ENCODE measurements at places on chromosomes 6 and 20.

DNA sequence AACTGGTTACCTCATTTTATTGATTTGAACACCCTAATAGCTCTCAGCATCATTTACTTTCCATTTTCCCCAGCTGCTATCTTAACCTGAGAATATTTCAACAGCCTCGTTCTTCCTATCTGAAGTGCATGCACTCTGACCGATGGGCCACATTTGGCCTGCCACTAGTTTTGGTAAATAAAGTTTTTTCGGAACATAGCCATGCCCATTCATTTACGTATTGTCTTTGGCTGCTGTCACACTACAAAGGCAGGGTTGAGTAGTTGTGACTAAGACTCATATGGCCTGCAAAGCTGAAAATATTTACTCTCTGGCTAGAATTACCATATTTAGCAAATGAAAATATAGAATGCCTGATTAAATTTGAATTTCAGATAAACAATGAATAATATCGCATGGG, 10.8 kb downstream of the ADGRF4 start:
- no peak for DNase-seq

DNA sequence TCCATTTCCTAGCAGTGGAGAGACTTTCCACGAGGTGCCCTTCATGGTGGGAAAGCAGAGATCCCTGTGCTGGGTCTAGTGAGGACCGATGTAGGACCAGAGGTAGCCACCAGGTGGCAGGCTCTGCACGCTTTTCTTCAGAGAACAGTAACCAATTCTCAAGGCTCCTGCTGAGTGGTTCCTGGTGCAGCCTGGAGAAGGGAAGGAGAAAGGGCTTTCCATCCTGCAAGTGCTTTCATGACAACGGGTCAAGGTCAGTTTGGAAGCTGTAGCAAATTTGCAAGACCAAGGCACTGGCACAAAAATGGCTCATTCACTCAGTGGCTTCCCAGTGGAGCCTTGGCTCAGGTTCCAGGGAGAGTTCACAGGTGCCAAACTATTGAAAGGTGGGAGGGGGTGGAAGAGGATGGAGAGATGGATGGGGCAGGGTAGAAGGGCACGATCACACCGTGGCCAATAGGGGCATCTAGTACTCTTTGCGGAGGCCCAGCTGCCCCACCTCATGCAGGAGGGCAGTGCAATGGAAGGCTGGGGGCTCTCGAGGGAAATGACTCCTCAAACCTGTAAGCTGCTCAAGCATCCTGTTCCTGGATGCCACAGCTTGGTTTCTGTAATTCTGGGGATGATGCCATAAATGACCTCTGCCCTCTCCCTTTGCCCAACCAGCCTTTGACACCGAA, 25.5 kb upstream of the KCNK16 start:
- DNase-seq: peak; percentile 84

DNA sequence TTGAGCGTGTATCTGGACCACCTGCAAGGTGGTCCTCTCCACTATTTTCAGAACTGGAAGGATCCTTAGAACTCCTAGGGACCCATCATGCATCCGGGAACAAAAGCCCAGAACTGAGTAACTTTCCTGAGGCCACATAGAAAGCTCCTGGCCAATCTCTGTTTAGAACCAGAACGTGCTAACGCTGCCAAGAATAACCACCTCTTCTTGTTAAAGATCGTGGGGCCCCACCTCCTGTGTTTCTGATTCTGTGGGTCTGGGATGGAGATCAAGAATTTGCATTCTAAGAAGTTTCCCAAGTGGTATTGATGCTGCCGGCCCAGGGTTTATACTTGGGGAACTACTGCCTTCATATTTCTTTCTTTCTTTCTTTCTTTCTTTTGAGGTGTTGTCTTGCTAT, 13.3 kb downstream of the CD40 start:
- no peak for DNase-seq

DNA sequence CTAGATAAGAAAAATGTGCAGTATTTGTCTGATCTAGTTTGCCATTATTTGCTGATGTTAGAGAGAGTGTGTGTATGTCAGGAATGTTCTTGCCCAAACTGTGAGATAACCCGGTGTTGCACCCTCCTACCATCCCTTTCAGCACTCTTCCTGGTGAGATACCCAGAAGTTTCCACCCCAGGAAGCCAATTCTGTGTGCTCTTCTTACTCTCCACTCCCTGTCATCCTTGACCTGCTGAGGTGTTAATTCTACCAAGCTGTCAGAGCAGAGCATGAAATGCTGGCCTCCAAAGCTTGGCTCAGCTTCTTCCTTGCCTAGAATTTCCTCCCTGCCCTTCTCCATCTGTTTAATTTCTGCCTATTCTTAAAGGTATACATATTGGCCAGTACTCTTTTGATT, 237.3 kb upstream of the CNR1 start:
- DNase-seq: no peak

DNA sequence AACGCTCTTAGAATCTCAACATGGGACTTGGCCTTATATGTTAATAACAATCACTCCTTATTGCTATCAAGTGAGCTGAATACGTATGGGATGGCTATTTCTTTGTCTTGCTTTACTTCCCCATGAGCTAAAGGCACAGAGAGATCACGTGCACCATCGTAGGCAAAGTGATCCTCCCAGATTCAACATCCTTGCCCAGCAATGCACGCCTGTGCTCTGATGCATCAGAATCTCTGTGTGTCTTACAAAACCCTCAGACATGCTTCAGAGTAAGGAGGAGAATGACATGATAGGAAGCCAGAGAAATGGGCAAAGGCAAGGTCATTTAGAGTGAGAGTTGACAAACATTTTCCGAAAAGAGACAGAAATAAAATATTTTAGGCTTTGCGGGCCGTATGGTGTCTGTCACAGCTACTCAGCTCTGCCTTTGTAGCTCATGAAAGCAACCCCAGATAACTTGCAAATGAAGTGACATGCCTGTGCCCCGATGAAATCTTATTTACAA, 277.6 kb upstream of the CDH4 start:
- DNase-seq: no peak

DNA sequence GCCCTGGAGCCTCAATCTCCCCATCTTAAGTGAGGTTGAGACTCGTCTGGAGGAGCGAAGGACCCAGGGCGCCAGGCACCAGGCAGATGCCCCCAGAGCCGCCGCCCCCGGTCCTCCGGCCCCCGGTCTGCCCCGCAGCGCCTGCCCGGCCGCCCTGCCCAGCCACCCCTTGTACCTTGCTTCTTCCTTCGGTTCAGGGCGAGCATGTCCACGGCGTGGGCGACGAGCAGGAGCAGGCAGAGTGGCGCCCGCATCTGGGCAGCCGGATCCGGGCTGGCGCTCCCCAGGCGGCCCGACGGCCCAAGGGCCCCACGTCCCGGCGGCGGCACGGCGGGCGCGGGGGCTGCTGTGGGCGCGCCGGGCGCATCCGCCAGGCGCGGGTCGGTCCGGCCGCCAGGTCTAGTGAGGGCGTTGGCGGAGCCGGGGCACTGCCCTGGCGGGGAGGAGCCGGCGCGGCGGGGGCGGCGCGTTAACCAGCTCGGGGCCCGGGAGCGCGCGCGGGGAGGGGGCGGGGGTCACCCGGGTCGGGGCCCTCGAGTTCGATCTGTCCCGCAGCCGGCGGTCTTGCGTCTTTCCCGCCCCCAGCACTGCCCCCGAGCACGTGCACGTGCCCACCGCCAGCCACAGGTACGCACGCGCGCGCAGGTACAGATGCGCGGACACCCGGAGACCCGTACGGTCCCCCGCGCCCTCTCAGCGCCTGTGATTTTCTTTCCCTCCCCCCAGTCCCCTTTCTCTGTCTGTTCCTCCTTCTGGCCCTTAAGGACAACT, at the start of gene RSPO4:
Gene RSPO4, minus strand, starts transcription at position 401 of the 771 bp plus-strand sequence. Its CDS starts 147 bp downstream, at position 254.
- DNase-seq: peak; percentile 86

- DNase-seq: no peak
Measured at GRCh38 chr6:20001286-20001685, 164.1 kb downstream of the ID4 start.

DNA sequence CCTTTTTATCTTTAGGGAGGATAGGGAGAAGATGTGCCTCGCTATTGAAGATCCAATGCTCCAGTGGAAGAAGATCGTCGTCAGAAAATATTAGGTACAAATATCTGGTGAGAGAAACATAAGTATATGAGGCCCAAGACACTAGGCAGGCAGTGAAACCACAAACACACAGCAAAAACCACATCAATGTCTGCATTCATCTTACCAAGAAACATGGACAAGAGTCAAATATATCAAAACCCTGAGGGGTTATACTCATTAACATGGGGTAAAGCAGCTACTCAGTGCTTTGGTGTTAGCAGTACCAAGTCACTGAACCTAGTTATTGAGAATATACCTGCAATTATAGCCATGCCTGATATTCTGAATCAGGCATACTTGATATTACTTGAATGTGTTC, 101.4 kb upstream of the FAM184A start:
- no peak for DNase-seq

GRCh38 chr20:2800521-2801285, at the start of gene CPXM1:
TSS of gene CPXM1 (minus strand) at chr20:2800627. CDS start at chr20:2800572, 55 bp downstream.
- DNase-seq: peak; percentile 98

- no peak for DNase-seq
Measured at GRCh38 chr6:71902261-71902660, 15.9 kb downstream of the RIMS1 start.

GRCh38 chr6:137867685-137868509, 838 bp downstream of the TNFAIP3 start:
- DNase-seq: no peak

- peak; percentile 48 for DNase-seq
Measured at GRCh38 chr20:4113615-4114603, 98.6 kb upstream of the RNF24 start.

GRCh38 chr6:98384801-98385200, 449.6 kb upstream of the POU3F2 start:
- DNase-seq: no peak

GRCh38 chr20:51678026-51678697, 90.0 kb downstream of the ATP9A start:
- peak; percentile 84 for DNase-seq

DNA sequence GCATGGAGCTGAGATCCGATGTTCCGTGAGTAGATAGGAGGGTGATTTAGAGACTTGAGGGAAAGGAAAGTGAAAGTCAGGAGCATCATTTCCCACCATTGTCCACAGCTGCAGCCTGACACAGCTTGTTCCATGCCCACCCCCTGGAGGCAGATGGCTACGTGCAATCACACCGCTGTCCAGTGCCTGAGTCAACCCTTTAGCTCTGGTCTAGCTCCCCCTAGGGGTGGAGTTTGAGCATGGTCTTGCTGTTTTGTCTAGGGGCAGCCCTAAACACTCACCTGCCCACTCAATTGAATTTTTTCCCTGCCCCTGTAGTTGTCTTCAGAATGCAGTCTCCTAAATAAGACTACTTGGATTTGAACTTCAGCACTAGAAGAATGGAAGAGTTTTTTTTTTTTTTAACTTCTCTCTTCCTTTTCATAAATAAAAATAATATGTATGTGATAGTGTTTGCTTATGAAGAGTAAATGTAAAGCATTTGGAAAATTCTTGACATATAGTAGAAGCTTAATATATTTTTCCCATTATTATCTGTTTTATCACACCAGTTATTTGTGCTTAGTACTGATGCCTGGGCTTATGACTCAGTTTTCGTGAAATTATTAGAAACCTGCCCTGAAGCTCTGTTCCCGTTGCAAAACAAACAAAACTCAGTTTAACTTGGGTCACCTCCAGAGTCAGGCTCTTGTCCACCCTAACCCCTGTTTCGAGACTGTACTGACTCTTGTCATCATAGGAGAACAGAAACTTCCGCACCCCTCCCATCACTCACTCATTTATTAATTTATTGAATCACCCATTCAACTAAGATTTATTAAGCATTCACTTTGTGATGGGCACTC, 814.8 kb downstream of the MAFB start:
- peak; percentile 53 for DNase-seq

GRCh38 chr6:133079901-133080300, 161.3 kb upstream of the EYA4 start:
- no peak for DNase-seq

DNA sequence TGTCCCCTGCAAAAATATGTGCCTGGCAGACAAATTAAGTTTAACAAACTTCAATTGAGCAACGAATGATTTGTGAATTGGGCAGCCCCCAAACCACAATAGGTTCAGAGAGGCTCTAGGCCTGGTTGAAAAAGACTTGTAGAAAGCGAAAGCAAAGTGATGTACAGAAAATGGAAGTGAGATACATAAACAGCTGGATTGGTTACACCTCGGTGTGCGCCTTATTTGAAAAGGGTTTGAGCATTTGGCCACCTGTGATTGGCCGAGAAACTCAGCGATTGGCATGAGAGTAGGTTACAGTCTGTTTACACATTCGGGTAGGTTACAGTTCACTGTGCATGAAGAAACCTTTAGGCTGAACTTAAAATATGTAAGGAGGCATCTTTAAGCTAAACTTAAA, 136.9 kb downstream of the CD83 start:
- DNase-seq: no peak

GRCh38 chr6:111210194-111210728, 123.0 kb downstream of the SLC16A10 start:
- peak; percentile 61 for DNase-seq

DNA sequence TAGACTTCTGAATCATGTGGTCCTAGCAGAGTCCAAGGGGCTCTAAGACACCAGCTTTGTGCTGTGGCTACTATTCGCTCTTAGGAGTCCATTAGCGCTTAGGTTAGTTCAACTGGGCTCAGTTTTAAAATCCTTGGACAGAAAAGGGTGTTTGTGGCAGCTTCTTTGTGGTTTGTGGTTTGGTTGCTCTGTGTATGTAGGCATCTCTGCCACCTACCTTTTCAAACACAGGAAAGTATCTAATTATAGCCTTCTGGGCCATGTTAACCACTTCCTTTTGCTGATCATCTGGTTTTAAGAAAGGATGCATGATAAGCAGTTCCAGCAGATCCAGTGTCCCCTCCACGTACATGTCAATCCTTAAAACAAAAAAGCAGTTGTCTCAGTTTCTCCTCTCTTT, 10.8 kb downstream of the GSTA4 start:
- DNase-seq: no peak

DNA sequence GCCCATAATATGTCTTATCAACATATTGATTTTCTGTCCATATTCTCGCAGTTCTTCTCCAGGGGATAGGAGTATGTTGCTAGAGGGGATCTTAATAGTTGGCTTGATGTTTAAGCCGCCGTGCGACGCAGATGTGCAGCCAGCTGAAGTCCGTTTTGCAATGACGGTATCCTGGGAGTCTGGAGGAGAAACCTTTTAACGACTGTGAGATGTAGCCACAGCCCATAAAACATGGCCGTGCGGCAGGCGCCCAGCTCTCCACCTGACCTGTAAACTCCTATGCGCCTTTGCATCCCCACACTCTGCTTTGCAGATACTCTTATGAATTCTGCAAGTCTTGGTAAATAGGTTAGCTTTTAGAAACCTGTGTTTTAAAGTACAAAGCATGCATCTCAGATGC, 36.9 kb downstream of the BMP6 start:
- DNase-seq: no peak

Data from SK-N-SH (cell line).